Diencephalon (tissue), 1 donor: ENCODE measurements at places on chromosomes 6 and 20. TPM values are rescaled to one million over a fixed set of nuclear protein-coding genes. Genes with fewer than 3 reads are reported as not detected.

PLCB4 gene
- total RNA-seq: 41.1 TPM

MOCS3 gene
- total RNA-seq: 8.1 TPM

ADGB gene
- total RNA-seq: 2.5 TPM

COL12A1 gene
- total RNA-seq: 8.3 TPM

RAET1G gene
- total RNA-seq: not detected

SNX21 gene
- total RNA-seq: 21.0 TPM

OLIG3 gene
- 0.23 TPM for total RNA-seq

HMGN4 gene
- total RNA-seq: 54.7 TPM

DLL1 gene
- total RNA-seq: 11.3 TPM

GABRR2 gene
- total RNA-seq: not detected

PROCR gene
- total RNA-seq: 10.4 TPM

GRM1 gene
- total RNA-seq: 26.8 TPM

GTSF1L gene
- not detected for total RNA-seq

DSE gene
- 20.1 TPM for total RNA-seq

SUPT3H gene
- total RNA-seq: 64.8 TPM

GPRC6A gene
- total RNA-seq: not detected

PRICKLE4 gene
- 0.46 TPM for total RNA-seq

TRIM31 gene
- not detected for total RNA-seq

PLN gene
- 0.46 TPM for total RNA-seq

RRAGD gene
- 61.1 TPM for total RNA-seq

WDR46 gene
- total RNA-seq: 35.3 TPM
